ENCODE measurements at places on chromosomes 16 and 17.
A peak's percentile ranks its signal among the peaks of the same experiment; 100 is the strongest.

DNA sequence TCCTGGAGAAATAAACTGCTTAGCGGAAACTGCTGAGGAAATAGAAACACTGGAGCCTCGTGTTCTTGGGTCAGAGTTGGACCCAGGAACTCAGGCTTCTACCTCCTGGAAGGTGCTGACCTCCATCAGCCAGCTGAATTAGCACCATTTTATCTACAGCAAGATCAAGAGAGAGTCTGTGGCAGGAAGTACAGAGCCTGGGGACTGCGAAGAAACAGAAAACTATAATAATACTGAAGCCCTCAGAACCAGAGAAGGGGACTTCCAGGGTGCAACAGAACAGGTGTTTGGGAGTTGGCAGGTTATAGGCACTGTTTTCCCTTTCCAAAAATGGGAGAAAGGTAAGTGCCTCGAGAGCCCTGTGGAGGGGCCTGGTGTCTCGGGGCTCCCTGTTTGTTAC is 379.7 kb downstream of the CA10 start:
- DNase-seq: no peak

- DNase-seq: peak; percentile 7
These were observed 681.4 kb downstream of the CDH11 start for GRCh38 chr16:64440421-64440831.

GRCh38 chr16:66434619-66435430 is 7.7 kb downstream of the BEAN1 start:
- no peak for DNase-seq

GRCh38 chr17:51230306-51230705 is 29.5 kb downstream of the MBTD1 start:
- no peak for DNase-seq

GRCh38 chr17:50151937-50152547 is 1.6 kb upstream of the PPP1R9B start:
- peak; percentile 90 for DNase-seq

DNA sequence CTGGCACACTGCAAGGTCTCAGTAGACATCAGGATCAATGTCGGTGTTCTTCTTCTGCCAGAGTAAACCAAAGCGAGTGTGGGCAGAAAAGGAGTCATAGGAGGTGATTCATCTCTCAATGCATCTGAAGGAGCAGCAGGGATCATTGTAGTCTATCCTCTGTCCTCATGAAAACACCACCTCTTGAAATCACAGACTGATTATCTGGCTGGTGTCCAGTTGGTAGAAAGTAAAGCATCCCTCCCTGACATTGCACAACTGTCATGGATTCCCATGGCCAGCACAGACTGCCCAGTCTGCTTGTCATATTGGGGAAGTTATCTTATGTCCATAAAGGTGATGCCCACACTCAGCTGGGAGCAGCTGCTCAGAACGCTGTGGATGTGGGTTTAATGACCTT is 74.1 kb downstream of the ABCC12 start:
- DNase-seq: no peak

DNA sequence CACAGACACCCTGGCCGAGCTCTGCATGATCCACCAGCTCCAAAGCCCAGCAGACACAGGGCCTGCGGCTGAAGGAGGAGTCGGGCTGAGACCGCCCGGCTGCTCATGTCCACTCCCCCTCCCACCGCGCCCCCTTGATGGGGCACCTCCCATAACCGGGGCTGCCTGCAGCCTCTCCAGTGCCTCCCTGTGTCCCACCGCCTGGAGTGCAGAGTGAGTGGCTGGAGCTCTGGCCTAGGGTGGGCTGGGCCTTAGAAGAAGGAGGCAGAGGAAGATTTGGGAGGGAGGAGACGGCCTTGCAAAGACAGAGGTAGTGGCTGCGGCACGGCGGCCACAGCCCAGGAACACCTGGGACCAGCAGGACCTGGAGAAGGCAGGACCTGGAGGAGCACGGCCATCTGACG is 4.0 kb downstream of the CBFA2T3 start:
- DNase-seq: no peak

- DNase-seq: no peak
These were observed 190.1 kb downstream of the C16orf78 start for GRCh38 chr16:49563666-49564065.

GRCh38 chr16:77308163-77308561 is 109.0 kb downstream of the SYCE1L start:
- peak; percentile 91 for DNase-seq

- DNase-seq: peak; percentile 19
These were observed 527 bp upstream of the MGAT5B start for GRCh38 chr17:76867578-76868175.

DNA sequence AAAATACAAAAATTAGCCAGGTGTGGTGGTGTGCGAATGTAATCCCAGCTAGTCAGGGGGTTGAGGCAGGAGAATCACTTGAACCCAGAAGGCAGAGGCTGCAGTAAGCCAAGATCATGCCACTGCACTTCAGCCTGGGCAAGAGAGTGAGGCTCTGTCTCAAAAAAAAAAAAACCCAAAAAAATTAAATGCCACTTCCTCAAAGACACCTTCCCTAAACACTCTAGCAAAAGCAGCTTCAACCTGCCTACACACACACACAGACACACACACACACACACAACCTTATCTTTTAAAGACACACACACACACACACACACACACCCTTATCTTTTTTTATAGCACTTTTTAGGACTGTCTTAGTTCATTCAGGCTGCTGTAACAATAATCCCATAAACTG is 201.7 kb upstream of the PSMD7 start:
- DNase-seq: no peak

DNA sequence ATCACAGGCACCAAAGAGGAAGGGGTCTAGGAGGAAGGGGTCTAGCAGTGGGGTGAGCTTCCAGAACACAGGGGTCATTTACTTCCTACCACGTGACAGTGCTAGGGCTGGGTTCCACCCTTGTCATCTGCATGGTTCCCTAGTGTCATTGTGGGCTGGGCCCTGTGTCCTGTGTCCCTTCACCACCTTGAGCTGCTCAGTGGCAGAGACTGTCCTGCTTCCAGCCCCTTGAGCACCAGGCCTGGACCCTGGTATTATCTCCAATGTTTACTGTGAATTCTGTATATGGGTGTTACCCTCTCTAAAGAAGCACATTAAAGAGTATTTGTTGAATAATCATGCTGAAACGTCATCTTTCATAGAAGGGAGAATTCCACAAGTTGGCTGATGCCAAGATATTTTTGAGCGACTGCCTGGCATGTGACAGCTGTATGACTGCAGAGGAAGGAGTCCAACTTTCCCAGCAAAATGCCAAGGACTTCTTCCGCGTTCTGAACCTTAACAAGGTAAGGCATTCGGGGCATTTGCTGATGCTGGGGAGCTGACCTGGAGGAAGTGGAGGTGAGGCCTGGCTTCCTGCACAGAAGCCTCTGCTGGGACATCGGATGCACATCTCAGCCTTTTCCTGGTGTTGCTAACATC is 5.5 kb downstream of the NARF start:
- peak; percentile 57 for DNase-seq

DNA sequence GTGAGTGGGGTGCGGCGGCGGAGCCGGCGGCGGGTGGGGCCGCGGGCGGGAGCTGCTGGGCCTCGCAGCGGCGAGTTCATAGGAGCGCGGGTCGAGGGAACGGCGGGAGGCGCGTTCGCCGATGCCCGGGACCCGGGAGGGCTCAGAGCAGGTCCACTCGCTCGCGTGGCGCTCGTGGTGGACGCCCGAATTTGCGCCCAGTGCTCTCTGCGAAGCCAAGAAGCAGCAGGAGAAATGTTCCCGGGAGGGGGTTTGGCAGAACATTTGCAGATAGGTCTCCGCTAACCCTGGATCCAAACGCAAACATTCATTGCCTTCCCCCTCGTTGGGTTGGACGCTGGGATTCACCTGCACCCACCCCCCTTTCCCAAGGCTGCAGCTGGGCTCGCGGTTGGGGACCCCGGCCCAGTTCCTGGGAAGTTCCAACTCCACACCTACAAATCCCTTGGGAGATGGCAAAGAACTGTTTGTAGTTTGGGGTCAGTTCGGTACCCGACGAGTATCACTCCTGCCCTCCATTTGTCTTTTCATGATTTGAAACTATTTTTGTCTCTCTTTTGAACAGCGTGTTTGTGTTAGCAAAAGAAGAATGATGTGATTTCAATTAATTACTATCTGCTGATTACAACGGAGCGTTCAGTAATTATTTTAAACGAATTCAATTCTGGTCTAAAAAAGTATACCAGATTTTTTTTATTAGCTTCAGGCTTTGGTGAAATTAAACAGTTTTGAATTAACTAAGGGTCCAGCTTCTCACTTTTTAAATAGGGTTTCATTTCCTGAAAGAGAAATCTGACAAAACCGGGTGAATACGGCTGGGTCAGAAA is 2.3 kb downstream of the NTN1 start:
- no peak for DNase-seq

GRCh38 chr17:4932756-4933155 is 679 bp downstream of the GP1BA start:
- no peak for DNase-seq

GRCh38 chr16:50313596-50314478 is 47.5 kb downstream of the ADCY7 start:
- DNase-seq: peak; percentile 19

GRCh38 chr16:4200781-4201137 is 41.1 kb downstream of the SRL start:
- no peak for DNase-seq
